ENCODE measurements at places on chromosomes 1 and 21. TPM values are rescaled to one million over a fixed set of nuclear protein-coding genes. Genes with fewer than 3 reads are reported as not detected.

DNA sequence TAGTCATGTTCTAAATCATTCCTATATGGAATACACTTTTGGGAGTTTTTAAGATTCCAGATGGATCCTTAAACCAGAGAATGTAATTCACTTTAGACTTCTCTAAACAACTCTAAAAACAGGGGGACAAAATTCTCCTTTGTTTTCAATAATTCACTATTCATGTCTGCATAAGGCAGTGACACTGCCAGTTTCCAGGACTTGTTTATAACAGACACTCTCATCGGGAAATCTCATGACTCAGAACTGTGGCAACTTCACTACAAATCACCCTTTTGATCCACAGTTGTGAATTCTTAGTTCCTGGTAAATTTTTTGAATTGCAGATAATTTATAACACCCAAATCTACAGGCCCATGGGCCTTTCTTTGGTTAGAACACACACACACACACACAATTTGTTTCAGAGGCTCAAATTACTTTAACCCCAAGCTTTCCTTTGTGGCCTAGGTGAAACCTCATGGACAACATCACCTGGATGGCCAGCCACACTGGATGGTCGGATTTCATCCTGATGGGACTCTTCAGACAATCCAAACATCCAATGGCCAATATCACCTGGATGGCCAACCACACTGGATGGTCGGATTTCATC lies at the start of gene OR2T4:
Gene OR2T4, plus strand, starts transcription at position 545 of the 595 bp plus-strand sequence. Its CDS starts 0 bp downstream, at position 545.
- DNase-seq: no peak

GRCh38 chr1:92211166-92211565 lies 6.5 kb upstream of the C1orf146 start:
- DNase-seq: no peak

DNA sequence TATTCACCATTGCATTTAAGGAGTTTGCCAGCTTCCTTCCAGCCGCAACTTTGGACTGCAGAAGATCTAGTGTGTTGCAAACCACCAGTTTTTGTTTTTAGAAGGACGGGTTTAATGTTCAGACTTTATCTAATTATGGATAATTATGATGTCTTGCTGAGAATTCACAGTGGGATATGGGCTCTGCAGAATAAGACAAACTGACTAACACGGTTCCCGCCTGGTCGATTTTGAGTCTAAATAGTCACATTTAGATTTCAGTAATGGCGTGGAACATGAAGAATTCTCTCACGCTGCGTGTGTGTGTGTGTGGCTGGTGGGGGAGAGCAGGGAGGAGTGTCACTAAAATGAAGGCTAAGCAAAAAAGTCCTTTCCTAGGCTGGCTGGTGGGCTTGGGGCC lies 48.5 kb upstream of the DMRTB1 start:
- no peak for DNase-seq

- no peak for DNase-seq
Measured at GRCh38 chr1:231188072-231188471, 26.2 kb downstream of the TRIM67 start.

DNA sequence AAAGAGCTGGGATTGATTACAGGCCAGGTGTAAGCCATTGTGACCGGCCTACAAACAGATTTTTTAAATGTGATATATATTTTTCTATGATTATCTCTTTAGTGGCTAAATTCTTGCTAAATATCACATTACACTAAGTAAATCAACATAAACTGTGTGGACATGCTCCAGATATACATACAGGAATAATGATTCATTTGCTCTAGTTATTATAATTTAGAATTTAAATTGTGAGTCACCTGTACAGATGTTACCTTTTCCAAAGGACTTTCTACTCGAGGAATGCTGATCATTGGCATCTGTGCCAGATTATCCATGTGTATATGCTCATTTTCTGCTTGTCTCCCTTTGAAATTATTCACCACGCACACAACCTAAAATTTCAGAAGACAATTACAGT lies 90.1 kb downstream of the PLPPR5 start:
- no peak for DNase-seq

DNA sequence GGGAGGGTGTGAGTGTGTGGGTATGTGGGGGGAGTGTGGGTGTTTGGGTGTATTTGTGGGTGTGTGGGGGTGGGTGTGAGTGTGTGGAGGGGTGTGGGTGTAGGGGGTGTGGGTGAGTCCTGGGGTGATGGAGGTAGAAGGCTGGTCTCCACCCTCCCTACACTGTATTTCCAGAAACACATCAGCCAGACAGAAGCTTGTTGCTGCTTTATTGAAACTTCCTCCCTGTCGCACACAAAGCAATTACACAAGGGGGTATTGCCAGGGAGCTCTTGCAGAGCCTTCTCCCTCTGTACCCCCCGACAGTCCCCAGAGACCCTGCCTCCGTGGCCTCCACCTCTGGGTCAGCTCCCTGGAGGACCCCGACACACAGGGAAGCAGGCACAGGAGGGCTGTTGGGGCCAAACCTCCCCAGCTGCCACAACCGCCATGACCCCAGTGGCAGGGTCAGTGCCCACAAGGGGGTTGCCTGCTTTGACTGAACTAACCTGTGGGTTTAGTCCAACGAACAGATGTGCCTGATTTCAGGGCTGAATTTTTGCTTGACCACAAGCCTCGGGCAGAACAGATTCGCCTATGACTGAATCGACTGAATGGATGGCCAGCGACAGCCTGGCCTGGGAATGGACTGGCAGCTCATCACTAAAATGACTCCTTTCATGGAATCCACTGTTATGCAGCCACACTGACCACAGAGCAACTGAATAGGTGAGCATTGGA lies 9.1 kb upstream of the MATN1 start:
- no peak for DNase-seq

DNA sequence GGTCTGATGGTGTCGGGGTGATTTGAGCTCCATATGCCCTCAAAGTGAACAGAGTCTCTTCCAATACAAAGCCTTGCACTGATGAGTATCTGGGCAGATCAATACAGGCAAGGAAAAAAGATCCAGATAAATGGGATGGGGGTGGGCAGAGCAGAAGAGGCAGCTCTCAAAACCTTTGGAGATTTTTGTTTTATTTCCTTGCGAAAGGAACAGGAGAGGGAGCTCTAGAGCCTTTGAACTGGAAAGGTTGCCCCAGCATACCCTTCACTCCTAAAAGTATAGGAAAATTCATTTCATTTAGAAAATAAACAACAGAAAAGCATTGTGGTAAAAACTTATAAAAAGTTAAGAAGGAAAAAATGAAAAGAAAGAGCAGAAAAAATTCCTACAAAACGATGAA lies 31.4 kb upstream of the OLIG2 start:
- DNase-seq: no peak

DNA sequence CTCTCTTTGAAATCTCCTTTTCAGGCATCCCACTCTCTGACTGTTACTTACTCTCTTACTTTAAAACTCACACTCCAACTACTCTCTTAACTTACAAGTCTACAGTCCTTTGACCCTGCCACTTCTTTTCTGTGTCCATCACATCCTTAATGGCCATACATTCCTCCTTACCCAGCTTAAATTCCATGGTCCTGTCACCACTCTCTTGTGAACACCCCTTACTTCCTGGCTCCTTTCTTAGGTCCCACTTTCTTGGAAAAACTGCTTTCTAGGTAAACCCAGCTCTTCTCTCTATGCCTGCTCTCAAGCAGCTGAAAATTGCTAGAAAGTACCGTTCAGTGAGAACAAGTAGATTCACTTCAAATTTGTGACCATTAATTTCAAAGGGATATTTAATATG lies 109.1 kb downstream of the OLFML2B start:
- no peak for DNase-seq

DNA sequence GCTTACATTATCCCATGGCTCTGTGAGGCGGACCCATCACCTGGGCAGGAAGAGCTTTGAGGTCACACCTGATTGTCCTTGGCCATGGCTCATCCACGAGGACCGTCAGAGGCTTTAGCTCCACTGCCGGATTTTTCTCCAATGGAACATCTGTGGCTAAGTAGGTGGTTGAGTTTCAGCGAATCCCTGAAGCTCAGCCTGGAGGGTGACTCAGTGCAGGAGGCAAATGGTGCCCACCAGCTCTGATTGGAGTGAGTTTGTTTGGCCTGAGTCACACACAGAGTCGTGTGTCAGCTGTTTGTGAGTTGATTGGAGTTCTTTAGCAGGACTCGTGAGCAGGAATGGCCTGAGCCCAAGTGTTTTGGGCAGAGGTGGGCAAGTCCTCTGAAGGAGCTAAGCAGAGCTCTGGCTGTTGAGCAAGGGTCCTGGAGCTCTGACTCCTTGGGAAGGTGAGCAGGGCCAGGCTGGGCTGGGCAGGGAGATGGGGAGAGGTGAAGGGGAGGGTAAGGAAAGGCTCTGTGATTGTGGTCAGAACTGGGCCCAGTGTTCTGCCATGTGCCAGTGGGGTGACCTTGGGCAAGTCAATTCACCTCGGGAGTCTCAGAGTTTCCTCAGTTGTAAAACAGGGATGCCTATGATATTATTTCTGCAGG lies 2.0 kb downstream of the SLC6A17 start:
- DNase-seq: no peak

- DNase-seq: no peak
Measured at GRCh38 chr1:196229546-196229945, 378.7 kb downstream of the KCNT2 start.

The MATN1 gene
- 0.21 TPM for polyA plus RNA-seq

The GNAT2 gene
- not detected for polyA plus RNA-seq

The RPE65 gene
- 0.14 TPM for polyA plus RNA-seq

The S100A7 gene
- polyA plus RNA-seq: not detected

Measured in right renal cortex interstitium (tissue), 3 donors.